ENCODE measurements at places on chromosomes 2 and 18.
A peak's percentile ranks its signal among the peaks of the same experiment; 100 is the strongest.

GRCh38 chr2:226325526-226325925, 474.1 kb downstream of the IRS1 start:
- DNase-seq: no peak

DNA sequence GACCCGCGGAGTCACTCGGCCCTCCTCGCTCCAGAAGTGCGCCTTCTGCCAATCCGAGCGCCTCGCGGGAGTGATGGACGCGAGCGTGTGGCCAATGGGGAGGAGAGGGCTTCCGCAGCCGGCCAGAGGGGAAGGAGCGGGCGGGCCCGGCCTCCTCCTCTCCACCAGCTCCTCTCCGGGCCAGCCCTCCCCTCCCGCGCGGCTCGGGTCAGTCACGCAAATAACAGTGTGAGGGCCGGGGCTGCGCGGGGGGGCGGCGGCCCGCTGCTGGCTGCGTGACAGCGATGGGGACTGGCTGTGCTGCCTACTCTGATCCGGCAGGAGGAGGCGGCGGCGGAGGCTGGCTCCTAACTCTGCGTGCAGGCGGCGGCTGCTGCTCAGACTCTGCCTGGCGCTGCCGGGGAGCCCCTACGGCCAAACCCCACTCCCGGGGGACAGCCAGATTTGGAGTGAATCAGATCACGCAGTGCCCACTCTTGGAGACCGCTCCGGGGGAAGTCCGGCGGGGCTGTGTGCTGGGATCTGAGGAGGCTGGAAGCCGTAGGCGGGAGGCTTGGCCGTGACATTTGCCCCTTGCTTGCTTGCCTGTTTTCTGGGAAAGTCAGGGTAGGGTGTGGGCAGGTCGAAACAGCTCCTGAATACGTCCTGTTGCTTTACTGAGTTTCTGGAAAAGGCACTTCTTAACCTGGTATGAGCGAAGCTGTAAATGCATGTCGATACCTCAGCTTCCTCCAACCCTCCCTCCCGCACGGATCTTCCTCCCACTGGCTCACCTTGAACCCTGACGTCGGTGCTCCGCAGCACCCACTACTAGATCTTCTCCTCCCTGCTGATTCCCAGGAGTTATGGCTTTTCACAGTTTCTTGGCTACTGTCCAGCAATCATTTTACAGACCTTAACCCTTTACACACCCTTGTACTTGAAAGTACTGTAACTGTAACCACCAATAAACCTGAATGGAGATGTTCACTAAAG, 97.9 kb upstream of the SERTAD2 start:
- peak; percentile 85 for DNase-seq

- no peak for DNase-seq
Measured at GRCh38 chr2:223598994-223599639, 3.0 kb downstream of the SCG2 start.

DNA sequence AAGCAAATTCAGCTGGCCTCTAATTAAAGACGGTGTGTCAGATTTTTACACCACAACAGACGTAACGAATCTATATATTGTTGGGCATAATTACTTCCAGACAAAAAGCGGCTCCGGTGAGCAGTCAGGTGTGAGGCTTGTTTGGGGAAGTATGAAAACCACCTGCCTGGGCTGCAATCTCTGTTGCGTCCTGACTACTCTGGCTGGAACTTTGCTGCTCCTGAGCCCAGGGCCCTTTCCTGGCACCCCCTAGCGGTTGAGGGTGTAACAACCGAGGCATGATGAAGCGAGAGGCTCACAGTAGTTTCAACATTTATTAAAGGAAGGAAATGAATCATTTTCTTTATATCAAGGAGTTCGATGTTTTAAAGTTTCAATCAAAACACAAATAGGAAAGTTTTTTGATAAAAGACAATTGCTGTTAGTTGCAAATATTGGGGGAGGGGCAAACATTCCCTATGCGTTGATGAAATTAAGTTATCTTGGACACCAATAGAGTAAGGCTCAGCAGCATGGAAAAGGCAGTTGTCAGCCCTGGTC, 10.6 kb upstream of the ITGB6 start:
- no peak for DNase-seq

DNA sequence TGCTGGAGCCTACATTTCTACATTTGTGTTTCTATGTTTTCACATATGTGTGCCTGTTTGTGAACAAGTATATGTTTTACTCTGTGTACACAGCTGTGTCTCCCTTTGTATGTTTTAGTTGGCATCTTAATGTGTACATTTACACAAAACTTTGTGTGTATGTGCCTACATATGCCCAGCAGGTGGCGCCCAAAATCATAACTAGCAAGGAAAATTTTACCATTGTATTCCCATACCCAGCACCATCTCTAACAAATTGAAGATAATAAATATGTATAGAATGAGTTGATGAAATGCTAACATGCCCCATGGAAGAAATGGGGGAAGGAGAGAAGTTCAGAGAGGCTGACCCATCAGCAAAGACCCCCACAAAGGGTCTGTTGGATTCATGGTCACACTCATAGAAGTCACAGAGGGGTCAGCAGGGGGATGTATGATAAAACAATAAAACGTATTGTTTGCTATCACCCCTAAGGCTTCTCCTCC, 48.1 kb downstream of the PKDCC start:
- DNase-seq: no peak

DNA sequence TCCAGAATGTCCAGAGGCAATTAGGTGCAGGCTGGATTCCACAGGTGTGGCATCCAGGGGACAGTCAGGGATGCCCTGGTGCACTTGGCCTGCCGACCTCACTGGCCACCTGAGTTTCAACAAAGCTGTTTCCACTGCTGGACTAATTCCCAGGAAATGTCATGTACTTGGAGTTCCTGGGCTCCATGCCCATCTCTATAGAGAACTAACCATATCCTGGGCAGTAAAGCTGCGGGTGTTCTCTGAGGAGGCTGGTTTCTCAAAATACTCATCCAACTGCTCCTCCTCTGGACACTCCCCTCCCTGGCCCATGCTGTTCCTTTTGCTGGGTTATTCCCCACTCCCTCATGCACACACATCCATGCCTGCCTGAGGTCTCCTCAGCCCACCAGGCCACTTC, 161.9 kb upstream of the SKOR2 start:
- no peak for DNase-seq

- no peak for DNase-seq
Measured at GRCh38 chr18:36711014-36711725, 117.6 kb downstream of the TPGS2 start.

GRCh38 chr18:37393221-37393827, 172.3 kb downstream of the CELF4 start:
- no peak for DNase-seq
